ENCODE measurements at places on chromosomes 13 and 19.
A peak's percentile ranks its signal among the peaks of the same experiment; 100 is the strongest.

DNA sequence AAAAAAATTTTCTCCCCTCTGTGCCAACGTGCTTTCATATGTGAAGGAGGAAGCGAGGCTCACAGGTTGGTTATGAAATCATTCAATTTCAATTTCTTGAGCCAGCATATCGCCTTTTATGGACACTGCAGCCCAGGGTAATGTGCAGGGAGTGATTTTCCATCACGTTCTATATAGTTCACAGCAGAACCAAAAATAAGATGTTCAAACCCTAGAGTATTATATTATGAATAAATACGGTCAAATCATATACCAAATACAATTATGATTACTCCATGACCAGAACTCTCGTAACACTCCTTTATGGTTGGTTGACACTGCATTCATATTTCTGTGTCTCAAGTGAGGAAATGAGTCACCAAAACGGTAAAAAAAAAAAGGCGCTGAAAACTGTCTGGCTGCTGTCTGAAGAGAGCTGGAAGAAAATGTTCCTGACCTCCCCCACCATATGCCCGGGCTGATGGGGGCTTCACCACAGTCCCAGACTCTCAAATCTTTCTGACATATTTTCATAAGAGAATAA, 75.8 kb upstream of the UBAC2 start:
- peak; percentile 9 for DNase-seq

DNA sequence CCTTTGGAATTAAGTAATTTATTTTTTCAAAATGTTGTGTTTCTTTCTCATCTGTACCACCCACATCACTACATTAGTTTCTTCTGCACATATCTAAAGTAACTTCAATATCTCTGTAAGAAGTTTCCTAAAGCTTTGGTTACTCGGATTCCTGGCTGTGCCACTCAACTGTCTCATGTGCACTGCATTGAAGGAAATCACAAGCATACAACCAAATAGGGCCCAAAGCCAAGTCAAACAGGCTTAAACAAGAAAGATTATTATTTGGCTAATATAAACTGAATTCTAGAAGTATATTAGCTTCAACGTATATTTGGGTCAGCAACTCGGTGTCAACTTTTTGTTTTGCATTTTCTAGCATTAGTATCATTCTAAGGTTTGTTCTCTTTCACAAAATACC, 1647.6 kb upstream of the SPRY2 start:
- DNase-seq: no peak

GRCh38 chr13:73596382-73596781, 537.6 kb downstream of the KLF5 start:
- DNase-seq: no peak

DNA sequence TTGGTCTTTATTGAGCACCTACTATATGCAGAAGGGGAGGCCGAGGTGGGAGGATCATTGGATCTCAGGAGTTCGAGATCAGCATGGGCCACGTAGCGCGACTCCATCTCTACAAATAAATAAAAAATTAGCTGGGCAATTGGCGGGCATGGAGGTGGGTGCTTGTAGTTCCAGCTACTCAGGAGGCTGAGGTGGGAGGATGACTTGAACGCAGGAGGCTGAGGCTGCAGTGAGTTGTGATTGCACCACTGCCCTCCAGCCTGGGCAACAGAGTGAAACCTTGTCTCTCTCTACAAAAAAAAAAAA, 3.8 kb downstream of the CFD start:
- DNase-seq: no peak

- no peak for DNase-seq
Measured at GRCh38 chr13:110306960-110307766, at the start of the genes COL4A1 and COL4A2. Gene COL4A1 (minus strand): TSS chr13:110307157. CDS start chr13:110307027, 130 bp downstream. Gene COL4A2 (plus strand): TSS chr13:110307284. CDS start chr13:110307904, 620 bp downstream.

GRCh38 chr19:2324220-2324948, 4.0 kb downstream of the LSM7 start:
- DNase-seq: no peak

DNA sequence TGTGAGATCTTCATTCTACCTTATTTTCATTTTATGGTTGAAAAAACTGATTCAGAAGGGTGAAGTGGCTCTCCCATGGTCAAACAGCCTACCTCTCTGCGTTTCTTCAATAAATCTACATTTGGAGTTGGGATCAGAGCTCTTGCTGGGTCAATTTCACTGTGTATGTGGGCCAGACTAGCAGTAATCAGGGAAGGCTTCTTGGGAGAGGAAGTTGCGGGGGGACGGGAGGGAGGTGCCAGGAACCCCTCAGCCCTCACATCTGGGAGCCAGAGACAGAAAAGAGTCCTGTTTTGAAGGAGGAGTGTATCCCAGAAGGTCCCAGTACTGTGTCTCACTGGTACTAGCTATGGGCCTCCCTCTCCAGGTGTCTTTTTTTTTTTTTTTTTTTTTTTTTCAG, 934 bp downstream of the KXD1 start:
- DNase-seq: no peak

GRCh38 chr13:106212386-106213010, 323.0 kb downstream of the EFNB2 start:
- DNase-seq: no peak

DNA sequence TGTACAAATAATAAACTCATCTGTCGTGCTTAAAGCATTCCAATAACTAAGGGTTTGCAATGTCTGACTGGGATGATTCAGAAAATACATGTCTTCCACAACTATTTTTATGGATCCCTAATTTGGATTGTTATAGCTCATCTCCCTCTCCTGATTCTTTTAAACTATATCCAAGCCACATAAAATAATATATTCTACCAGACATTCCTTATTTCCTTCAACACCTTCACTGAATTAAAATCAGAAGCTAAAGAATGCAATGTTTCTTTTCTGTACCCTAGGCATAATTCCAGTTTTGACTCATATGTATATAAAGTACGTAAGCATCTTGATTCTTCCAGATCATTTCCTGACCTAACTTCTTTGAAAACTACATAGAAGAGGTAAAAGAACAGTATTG, 420.4 kb downstream of the EFNB2 start:
- DNase-seq: no peak

GRCh38 chr19:44345959-44346358, 10.5 kb downstream of the ZNF112 start:
- DNase-seq: no peak

DNA sequence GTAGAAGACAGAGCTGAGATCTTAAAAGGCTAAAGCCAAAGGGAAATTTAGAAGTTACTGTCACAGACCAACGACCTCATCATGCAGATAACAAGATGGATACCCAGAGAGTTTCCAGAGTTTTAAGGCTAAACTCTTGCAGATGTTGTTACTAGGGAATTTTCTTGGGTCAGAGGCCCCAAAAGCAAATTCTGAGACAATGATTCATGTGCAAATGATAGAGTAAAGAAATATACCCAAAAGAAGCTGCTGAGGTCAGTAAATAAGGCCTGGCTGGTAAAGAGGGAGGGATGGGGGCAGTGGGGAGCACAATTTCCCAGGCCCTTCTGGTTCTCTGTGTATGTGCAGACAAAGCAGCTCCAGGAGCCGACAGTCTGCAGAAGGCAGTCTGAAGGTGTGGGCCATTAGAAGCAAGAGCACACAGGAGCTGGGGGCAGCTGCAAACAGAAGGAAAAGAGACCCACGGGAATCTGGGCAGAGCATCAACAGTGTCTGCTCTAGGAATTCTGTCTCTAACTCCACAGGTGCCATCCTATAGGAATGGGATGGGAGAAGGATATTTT, 330.8 kb downstream of the TBC1D4 start:
- DNase-seq: peak; percentile 11

GRCh38 chr13:78319101-78319627, 284.2 kb downstream of the POU4F1 start:
- DNase-seq: no peak

DNA sequence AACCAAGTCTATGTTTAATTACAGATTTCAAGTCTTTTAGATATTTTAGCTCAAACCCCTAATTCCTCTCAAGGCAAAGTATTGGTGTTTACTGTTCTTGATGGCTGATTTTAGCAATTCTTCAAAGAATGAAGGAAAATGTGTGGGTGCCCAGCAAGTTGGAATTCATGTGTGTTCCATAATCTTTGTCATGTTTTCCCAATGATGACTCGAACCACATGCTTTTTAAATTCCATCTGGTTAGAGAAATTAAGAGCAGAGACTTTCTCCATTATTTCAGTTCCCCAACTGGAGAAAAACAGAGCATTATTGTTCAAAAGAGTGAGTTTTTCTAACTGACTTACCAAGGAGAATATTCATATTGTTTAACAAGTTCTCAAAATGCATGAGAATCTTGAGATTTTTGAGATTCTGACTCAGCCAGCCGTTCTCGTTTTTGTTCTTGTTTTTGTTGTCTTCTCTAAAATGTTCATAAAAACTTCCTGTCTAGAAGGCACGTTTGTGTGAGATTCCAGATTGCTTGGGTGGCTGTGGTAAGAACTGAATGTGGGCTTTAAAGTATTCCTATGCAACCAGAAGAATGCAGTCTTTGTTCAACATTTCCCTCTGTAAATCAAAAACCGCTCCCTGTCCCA, 404.7 kb downstream of the IRS2 start:
- peak; percentile 53 for DNase-seq
